Type B pancreatic cell (in vitro differentiated cells): ENCODE measurements at places on chromosomes 4 and X.

- DNase-seq: no peak
These were observed 25.5 kb downstream of the CDKN2AIP start for GRCh38 chr4:183469936-183470335.

GRCh38 chrX:72169008-72169728 lies 12.4 kb upstream of the PIN4 start:
- DNase-seq: no peak

GRCh38 chr4:28723371-28723770 lies 1862.7 kb downstream of the STIM2 start:
- no peak for DNase-seq

- no peak for DNase-seq
These were observed 51.5 kb downstream of the SEL1L3 start for GRCh38 chr4:25811374-25811690.

DNA sequence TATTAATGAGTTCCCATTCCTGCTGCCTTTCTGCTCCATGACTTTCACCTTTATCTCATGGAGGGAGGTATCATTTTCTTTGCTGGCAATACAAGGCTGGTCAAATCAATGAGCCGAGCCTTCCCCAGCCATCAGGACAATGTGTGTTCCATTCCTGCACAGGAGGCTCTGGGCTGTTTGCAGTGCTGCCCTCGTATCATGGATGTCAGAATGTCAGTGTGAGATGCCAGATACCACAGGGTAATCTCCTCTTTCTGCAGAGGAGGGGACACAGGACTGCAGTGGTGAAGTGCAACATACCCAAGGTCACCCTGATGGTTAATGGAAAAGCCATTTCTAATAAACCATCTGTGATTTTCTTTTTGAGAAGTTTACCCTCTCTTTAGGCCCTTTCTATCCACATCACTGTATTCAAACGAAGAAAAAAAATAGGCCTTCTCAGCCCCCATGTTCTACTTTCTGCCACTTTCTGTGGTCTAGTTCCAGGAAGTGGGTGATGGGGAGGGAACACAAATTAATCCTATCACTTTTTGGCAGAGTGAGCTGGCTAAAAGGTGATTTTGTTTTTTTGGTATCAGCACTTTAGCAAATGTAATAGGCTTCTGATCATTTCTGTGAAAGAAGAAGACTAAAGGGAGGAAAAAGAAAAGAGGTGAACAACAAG lies 490.2 kb upstream of the BOD1L1 start:
- no peak for DNase-seq

GRCh38 chrX:49876750-49877149 lies 2.5 kb upstream of the USP27X start:
- no peak for DNase-seq

GRCh38 chrX:110795645-110796406 lies at the start of gene CHRDL1:
Gene CHRDL1, minus strand, starts transcription at chrX:110795817. Its CDS starts 3,636 bp downstream, at chrX:110792181.
- peak; percentile 70 for DNase-seq

- no peak for DNase-seq
These were observed 70.6 kb downstream of the TNIP2 start for GRCh38 chr4:2685541-2685940.

- DNase-seq: no peak
These were observed 8.0 kb downstream of the LGI2 start for GRCh38 chr4:25022766-25023165.

DNA sequence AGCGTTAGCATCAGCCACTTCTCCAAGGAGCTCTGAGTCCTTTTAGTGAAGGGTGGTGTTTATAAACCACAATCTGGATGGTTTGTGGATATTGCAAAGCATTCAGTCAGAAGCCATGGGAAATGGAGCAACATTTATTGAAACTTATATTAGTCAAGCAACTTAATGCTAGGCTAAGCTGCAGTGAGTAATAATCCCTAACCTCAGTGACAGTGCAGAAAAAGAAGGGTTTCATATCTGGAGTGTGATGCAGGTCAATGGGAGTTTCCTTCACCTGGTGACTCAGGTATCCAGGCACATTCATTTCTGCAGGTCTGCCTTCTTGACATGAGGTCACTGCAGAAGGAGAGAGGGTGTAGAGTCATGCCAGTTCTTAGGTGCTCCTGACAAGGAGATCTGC lies 10.4 kb upstream of the DRD5 start:
- DNase-seq: no peak

DNA sequence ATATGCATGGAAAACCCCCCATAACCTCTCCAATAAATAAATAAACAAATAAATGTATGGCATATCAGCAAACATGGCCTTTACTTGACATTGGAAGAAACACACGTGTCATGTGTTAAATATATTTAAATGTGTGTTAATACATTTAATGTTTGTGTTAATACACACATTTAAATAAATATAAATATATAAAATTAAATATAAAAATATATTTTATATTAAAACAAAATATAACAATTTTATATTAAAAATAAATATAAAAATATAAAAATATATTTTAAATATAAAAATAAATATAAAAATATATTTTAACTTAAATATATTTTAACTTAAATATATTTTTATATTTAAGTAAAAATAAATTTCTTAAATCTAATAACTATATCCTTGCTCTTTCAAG lies 187.6 kb upstream of the CXXC4 start:
- no peak for DNase-seq

DNA sequence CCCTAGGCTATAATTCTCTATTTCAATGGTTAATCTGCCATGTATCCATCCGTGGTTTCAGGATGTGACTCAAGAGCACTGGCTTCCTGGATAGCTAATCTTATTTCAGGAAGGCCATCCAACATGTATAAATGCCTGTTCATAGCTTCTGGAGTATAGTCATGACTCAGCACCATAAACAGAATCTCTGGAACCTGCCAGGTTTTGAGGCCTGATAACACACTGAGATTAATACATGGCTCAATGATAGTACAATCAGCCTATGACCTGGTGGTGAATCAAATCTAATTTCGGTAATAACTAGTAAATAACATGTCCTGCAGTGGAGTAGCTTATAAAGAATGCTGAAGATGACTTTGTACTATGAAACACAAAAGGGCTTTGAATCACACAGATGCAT lies 5.7 kb upstream of the IL13RA2 start:
- no peak for DNase-seq

GRCh38 chrX:153517946-153518834 lies 748 bp downstream of the ATP2B3 start:
- no peak for DNase-seq

DNA sequence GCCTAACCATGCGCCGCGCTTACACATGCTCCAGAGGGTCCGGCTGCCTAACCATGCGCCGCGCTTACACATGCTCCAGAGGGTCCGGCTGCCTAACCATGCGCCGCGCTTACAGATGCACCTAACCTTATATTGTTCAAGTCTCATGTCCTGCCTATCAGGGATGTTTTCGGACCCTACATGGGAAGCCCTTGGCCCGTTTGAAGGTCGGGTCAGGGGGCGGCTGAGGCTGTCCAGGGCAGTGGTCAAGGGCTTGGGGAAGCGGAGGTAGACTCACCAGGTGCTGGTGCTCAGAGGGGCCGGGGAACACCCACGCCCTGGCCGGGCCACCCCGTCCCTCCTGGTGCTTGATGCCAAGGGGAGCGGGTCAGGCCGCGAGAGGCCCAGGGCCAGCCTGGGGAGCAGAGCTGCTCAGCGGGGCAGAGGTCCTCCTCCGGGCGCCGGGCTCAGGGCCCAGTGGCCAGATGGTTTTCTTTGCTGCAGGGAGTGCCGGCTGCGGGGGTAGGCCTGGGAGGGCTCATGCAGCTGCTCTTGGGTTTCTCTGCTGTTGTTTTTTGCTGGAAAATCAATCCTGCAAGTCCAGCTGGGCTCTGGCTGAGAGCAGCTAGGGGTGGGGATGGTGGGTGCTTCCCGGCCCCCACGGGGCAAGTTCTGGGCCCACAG lies 35.4 kb upstream of the SPON2 start:
- peak; percentile 68 for DNase-seq

DNA sequence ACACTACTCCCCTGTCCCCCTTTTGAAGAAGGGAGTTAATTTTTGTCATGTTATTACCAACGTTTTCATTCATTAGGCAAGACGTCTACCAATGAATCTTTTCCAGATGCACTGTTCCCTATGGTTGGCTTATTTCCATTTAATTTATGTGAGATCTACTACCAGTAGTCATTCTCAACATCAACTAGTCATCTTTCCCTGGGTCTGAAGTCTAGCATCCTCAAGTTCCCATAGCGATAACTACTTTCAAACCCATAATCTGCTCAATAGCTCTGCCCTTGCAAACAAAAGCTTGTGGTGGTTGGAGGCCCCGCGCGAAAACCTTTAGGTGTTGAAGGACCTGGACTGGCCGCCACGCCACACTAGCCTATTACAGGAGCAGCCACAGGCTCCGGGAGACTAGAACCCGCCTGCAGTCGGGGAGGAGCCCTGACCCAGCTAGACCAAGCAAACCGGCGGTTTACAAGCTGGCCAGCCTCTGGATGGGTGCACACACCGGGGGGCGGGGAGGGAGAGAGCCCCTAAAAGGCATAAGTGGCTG lies 746 bp downstream of the PPAT start:
- DNase-seq: peak; percentile 74

GRCh38 chr4:8736090-8736825 lies 135.4 kb downstream of the HMX1 start:
- DNase-seq: no peak

- no peak for DNase-seq
These were observed 8.8 kb upstream of the CDK16 start for GRCh38 chrX:47209508-47210238.
